T-helper 1 cell treated with Interleukin-12 subunit alpha and Interleukin-12 subunit beta and Interleukin-4 antibody, amounts not matched to agents 30 ng/mL and 1 ng/mL, for 36 hours (primary cell): ENCODE measurements at places on chromosomes 2 and 18. TPM values are rescaled to one million over a fixed set of nuclear protein-coding genes. Genes with fewer than 3 reads are reported as not detected.

Gene SALL3
- total RNA-seq = not detected in 2 replicates

Gene RNF152
- total RNA-seq = 0.05 and 0.10 TPM in 2 replicates

Gene NT5DC4
- total RNA-seq = 0.17 TPM in 1 of 2 replicates, not detected in the other

Gene NFE2L2
- 76.2 and 77.0 TPM in 2 replicates for total RNA-seq

Gene RUFY4
- total RNA-seq = 3.2 and 3.3 TPM in 2 replicates

Gene FOXI3
- total RNA-seq = not detected in 2 replicates

Gene AQP12A
- not detected in 2 replicates for total RNA-seq

Gene EFHD1
- total RNA-seq = 0.86 and 1.3 TPM in 2 replicates

Gene CDH20
- total RNA-seq = not detected in 2 replicates

Gene AQP12B
- not detected in 2 replicates for total RNA-seq

Gene TCF23
- total RNA-seq = 0.05 TPM in 2 replicates

Gene ITPRIPL1
- 40.4 and 40.8 TPM in 2 replicates for total RNA-seq

Gene AMER3
- not detected in 2 replicates for total RNA-seq

Gene KLHL41
- not detected in 2 replicates for total RNA-seq

Gene SMCHD1
- total RNA-seq = 146 and 163 TPM in 2 replicates

Gene BMP10
- total RNA-seq = 0.27 TPM in 1 of 2 replicates, not detected in the other

Gene GPBAR1
- 1.5 and 1.8 TPM in 2 replicates for total RNA-seq

Gene SCN9A
- total RNA-seq = 3.5 and 4.3 TPM in 2 replicates

Gene ARHGAP15
- 178 and 182 TPM in 2 replicates for total RNA-seq

Gene SP100
- total RNA-seq = 383 and 387 TPM in 2 replicates

Gene TUBB8B
- not detected in 2 replicates for total RNA-seq

Gene PLEK
- 3.9 and 5.6 TPM in 2 replicates for total RNA-seq

Gene DES
- not detected in 2 replicates for total RNA-seq

Gene EIF2B4
- 48.3 and 48.7 TPM in 2 replicates for total RNA-seq

Gene SPAG16
- 6.5 and 9.0 TPM in 2 replicates for total RNA-seq

Gene DCC
- total RNA-seq = not detected in 2 replicates

Gene HOXD12
- total RNA-seq = not detected in 2 replicates

Gene PRKAG3
- total RNA-seq = not detected in 2 replicates

Gene TET3
- 16.8 and 18.3 TPM in 2 replicates for total RNA-seq

Gene PARD6G
- 0.05 TPM in 1 of 2 replicates, not detected in the other for total RNA-seq

Gene MYO5B
- 0.27 and 0.85 TPM in 2 replicates for total RNA-seq

Gene EDAR
- 0.07 and 0.22 TPM in 2 replicates for total RNA-seq

Gene HOXD13
- not detected in 2 replicates for total RNA-seq

Gene FSIP2
- 0.27 TPM in 2 replicates for total RNA-seq

Gene RAB6C
- not detected in 2 replicates for total RNA-seq

Gene SERPINB11
- total RNA-seq = not detected in 2 replicates

Gene PRKCE
- total RNA-seq = 12.5 and 13.7 TPM in 2 replicates
